Muscle of back (tissue), 13 donors: ENCODE measurements at places on chromosomes 2 and 18. TPM values are rescaled to one million over a fixed set of nuclear protein-coding genes. Genes with fewer than 3 reads are reported as not detected.

GRCh38 chr18:45976974-45977373 is 9.8 kb upstream of the EPG5 start:
- DNase-seq = no peak

GRCh38 chr18:59907660-59908059 is 7.9 kb downstream of the PMAIP1 start:
- no peak for DNase-seq

DNA sequence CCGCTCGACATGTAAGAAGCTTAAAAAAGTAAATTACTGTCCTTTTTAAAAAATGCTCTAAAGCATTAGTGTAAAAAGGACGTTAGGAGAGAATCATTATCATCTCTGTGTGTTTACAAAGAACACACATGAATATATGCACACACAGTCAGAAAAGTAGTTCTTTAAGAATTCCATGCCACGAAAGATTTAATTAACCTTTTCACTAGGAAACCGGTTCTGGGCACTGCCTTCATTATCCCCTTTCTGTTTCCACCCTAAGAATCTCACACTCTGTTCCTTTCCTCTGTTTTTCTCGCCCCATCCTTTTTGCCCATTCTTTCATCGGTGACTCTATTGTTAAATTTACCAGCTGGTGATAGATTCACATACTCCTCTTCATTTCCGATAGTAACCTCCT is 338.6 kb downstream of the DCC start:
- no peak for DNase-seq

DNA sequence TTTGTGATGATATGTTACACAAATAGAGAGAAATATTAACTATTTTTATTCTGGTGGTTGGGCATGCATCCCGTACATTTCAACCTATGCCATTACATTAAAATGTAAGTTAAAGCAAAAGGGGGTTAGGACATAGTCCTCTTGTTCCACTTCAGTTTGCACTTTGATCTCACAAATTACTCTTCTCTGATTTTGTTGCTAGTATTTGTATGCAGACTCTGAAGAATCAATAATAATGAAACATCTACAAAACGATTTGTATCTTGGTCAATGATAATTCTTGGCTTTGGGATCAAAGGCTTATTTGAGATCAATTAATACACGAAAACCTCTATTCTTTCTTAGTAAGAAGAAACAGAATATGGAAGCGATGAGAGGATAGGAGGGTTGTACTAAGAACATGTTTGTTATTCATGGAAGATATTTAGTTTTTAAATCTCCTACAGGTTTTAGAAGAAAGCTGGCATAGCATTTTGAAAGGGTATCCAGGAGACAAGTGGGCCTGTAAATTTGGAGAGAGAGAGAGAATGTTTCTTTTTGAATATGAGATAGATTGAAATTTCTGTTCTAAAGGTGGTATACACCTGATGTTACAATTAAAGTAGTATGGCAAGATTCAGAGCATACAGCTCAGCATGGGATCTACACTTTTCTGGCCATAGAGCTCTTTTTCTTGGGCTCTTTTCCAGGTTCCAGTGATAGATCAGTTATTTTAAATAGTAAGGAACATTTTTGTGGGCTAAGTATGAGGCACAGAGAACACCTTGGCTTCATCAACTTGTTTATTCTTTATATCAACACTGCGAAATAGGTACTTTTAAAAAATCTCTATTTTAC is 347.9 kb downstream of the PTPRM start:
- no peak for DNase-seq

Gene SERPINB4
- not detected for polyA plus RNA-seq

GRCh38 chr2:108460345-108461037 is 11.5 kb downstream of the GCC2 start:
- no peak for DNase-seq

DNA sequence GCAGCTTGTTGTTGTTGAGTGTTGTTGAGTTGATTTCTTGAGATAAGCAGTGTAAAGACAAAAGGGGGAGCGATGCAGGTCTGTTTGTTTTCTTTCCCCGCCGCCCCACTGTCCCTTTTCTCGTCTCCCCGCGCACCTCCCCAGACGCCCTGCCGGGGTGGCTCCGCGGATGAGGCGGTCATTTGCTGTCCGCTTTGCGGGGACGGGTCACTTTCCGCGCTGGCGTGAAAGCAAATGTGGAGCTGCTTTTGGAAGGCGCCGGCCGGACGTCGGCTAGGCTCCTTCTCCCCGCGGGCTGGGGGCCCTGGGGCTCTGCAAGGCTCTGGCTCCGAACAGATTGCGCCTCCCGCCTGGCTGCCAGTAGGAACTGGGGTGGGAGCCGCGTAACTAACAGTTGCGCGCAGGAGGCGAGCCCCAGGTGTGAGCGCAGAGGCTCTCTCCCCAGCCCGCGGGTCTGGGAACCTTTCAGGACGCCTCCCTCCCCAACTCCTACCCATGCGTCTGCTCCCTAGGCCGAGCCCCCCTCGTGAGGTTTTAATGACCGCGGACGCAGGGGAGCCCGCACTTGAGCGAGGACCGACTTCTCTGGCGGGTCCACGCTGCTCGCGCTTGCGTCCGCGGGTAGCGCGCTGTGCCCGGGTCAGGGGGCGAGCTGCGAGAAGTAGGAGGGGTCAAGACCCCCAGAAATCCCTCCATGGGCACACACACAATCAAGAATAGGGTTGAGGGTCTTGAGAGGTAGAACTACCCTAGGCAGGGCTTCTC is 146.6 kb downstream of the MEIS1 start:
- no peak for DNase-seq

DNA sequence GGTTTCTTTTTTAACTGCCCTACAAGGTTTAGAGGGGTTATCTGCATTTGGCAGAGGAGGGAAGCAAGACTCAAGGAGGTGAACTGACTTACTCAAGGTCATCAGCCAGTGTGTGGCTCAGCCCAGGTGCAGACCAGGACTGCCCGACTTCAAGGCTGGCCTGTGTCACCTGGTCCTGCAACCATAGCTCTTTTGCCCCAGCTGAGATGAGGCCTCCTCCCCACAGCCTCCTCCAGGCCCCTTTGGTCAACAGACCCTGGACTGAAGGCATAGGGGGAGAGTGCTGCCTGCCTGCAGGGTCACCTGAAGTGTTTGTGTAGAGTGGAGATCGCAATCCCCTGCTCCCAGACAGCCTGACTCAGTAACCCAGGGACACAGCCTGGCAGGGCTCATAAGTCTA is 168.5 kb upstream of the GLI2 start:
- no peak for DNase-seq

Gene PTPRN
- polyA plus RNA-seq = not detected

GRCh38 chr2:74530239-74531187 is 780 bp downstream of the HTRA2 start:
- DNase-seq = no peak

Gene FKBP1B
- 2.2 TPM for polyA plus RNA-seq

- no peak for DNase-seq
Observed at GRCh38 chr2:198630384-198630783, 826.0 kb downstream of the PLCL1 start.

- no peak for DNase-seq
Observed at GRCh38 chr2:76446872-76447271, 736.2 kb upstream of the GCFC2 start.

Gene TXNDC2
- polyA plus RNA-seq = 0.09 TPM

Gene CENPA
- polyA plus RNA-seq = 6.1 TPM

DNA sequence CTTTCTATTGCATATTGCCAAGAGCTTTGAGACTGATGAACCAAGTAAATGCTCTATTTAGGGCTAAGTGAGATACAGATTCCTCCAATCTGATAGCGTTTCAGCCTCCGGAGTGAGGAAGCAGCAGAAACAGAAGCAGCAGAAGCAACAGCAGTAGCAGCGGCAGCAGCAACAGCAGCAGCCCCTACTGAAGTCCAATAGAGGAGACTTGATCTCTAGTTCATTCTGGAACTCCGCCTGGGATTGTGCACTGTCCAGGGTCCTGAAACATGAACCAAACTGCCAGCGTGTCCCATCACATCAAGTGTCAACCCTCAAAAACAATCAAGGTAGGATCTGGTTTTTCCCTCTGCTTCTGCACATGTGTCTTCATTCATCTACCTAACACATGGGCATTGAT is at the start of gene DPP10:
Gene DPP10 (plus strand): TSS at position 132 of the 400 bp plus-strand sequence.
- DNase-seq = peak; percentile 26

GRCh38 chr2:217286833-217287232 is 427.0 kb upstream of the TNP1 start:
- no peak for DNase-seq

- no peak for DNase-seq
Observed at GRCh38 chr2:48319863-48320262, 210.1 kb upstream of the STON1 start.

Gene NEB
- polyA plus RNA-seq = 953 TPM

Gene CYS1
- polyA plus RNA-seq = 13.2 TPM

DNA sequence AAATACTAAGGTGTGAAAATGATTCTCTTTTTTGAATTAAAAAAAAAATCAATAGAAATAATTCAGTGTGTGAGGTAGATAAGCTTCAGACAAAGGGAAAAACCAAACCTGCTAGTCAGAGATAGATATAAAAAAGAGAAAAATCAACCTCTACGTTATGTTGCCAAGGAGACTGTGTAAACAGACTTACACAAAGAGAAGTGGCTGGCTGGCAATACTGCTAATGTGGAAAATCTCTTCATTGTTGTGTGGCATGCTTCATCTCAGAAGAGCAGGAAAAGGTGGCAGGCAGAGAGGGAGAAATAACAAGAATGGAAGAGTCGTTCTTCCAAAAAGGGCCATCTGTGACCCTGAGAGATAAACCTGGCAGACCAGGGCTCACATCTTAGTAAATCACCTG is 200.8 kb downstream of the SLC8A1 start:
- DNase-seq = peak; percentile 41

DNA sequence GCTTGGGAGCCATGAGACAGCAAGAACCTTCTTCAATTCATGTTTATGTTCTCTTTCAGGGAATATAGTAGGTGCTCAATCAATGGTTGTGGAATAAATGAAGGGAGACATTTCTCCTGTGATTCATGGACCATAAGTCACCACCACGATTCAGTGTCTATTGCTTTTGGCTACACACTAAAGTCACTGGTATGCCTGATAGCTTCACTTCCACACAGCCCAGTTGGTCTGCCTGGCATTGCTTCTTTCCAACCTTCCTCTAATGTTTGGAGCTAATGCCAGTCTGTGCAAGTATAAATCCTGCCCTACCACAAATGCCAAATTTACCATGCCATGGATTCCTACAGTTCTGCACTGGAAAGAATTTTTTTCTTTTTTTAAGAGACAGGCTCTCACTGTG is 1.3 kb upstream of the CXCR1 start:
- DNase-seq = no peak

Gene ABCA12
- 0.01 TPM for polyA plus RNA-seq

Gene SNTG2
- polyA plus RNA-seq = not detected

DNA sequence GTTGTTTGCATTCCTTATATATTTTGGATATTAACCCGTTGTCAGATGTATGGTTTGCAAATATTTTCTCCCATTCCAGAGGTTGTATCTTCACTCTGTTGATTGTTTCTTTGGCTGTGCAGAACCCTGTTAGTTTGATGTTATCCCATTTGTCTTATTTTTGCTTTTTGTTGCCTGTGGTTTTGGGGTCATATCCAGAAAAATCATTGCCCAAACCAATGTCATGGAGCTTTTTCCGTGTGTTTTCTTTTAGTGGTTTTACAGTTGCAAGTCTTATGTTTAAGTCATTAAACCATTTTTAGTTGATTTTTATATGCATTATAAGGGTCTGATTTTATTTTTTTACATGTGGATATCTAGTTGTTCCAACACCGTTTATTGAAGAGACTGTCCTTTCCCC is 35.8 kb downstream of the PPIG start:
- DNase-seq = no peak

DNA sequence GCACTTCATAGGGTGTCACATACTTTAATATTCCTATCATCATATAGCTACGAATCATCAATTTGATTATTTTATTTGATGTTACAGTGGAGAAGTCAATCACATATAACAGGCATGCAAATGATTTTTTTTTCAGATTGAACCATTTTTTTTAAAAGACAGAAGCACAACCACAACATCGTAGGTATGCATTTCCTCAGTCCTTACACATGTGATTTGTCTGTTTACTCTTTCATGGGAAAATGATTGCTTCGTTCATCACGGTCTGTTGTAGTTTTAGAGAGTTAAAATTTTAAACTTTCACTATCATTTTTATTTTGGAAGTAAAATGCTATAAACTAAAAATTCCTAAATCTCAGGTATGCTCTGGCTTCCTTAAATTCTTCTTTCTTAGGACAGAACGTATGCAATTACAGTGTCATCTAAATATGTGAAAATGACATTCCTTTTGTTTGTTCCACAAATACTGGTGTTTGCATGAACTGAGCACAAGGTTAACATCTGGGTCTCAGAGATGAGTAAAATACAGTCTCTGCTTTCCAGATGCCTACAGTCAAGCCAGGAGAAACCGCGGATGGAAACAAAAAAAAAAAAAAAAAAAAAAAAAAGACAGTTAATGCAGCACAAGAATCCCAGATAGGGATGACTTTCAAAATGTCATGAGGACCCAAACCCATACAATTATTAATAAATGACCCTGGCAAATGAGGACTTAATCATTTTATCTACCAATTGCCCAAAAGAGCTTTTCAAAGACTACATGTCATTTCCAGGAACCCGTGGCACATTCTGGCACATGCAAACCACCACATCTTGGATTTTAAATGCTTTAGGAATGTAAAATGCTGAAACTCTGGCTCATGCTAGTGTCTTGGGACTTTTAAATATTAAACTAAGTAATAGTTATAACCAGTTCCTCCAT is 201.2 kb downstream of the LRP1B start:
- DNase-seq = no peak

- DNase-seq = no peak
Observed at GRCh38 chr2:175766880-175767279, 235.2 kb downstream of the LNPK start.

DNA sequence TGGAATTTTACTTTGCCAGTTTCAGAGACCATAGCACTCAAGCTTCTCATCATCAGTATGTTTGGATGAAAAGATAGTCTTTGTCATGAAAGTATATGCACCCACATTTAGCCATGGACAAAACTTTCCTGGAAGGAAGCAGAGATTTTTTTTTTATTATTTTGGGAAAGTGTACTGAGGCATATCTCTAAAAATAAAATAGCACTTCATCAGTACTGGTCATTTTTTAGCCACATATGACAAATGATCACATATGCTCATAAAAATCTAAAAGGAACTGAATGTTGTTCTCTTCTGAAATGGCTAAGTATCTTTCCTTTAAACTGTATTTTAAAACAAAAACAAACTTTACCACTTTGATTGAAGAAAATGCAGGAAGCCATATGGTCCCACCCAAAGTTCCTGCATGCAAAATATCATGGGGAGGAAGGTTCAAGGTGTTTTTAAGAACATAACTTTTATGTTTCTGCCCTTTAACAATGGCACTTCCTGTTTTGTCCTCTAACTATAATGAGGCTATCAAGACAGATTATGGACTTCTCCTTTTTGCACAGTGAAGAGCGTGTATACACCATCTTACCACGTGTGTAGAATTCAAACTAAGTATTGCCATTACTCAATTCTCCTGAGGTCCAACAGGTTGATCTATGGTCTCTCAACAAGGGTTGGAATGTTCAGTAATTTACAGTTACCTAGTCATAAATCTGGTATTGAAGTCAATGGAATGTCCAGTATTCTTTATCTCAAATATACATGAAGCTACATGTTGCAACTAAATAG is 77.1 kb upstream of the SLC39A10 start:
- DNase-seq = no peak
